ENCODE measurements at places on chromosomes 16 and 17.

- DNase-seq, result no peak
Measured at GRCh38 chr16:50297301-50298074, 31.1 kb downstream of the ADCY7 start.

DNA sequence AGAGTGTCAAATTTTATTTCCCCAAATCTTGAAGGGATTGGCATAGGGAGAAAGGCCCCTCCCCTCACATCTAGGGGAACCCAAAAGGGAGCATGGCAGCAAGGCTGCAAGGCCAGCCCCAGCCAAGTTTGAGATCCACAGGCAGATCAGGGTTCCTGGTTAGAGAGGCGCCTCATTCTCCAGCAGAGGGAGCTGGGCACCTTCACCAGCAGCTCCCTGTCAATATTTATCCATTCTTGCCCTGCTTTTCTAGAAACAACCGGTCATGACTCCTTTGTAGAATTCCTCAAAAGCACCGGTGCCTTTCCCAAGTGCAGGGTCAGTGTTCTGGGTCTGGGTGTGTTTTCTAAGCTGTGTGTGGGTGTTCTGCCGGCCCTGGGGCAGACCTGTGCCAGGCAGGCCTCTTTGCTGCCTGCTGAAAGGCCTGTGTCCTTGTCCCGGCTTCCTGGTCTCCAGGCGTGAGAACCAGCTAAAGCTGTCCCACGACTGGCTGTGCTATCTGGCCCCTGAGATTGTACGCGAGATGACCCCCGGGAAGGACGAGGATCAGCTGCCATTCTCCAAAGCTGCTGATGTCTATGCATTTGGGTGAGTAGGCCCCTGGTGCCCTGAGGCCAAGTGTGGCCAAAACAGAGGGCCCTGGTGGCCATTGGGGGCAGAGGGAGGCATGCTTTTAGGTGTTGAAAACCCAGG lies 21.2 kb upstream of the LGALS9 start:
- DNase-seq, result no peak

- no peak for DNase-seq
Measured at GRCh38 chr17:48555258-48556228, 10.6 kb upstream of the HOXB2 start.

DNA sequence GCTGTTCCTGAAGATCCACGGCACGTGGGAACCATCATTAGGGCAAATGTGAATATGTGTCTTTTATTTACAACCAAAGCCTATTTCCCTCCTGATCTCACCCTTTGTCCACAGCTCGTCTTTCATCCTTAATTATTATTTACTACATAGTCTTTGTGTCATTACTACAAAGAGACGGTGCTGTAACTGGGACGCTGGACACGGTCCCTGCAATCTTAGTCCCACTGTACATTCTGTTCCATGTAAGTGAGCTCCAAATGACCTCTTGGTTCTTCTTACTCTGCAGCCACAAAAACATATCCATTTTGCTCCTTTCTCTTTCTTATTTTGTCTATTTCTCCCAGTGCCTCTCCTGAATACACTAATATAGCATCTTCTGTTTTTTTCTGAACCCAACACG lies 12.7 kb upstream of the KRT23 start:
- DNase-seq, result no peak

- DNase-seq, result no peak
Measured at GRCh38 chr16:57527610-57528360, 8.6 kb downstream of the CCDC102A start.

DNA sequence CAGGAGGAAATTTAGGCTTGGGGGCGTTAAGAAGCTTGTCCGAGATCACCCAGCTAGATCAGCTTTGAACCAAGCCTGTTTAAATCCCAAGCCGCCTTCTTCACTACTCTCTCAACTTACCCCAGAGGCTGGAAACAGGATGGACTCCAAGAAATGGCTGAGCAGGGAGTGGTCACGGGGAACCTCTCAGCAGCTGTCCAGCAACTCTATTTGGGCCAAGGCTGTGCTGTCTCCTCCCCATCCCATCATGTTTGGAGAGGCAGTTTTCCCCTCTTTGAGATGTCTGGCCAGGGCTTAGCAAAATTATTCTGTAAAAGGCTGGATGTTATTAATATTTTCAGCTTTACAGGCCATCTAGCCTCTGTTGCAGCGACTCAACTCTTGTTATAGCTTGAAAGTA lies 305.7 kb downstream of the RBFOX1 start:
- no peak for DNase-seq

- DNase-seq, result no peak
Measured at GRCh38 chr16:3157229-3158025, 22.6 kb downstream of the ZNF213 start.

Data from activated CD8-positive, alpha-beta memory T cell treated with anti-CD3 and anti-CD28 coated beads for 4 hours (primary cell).